Frontal cortex (tissue), 4 donors: ENCODE measurements at places on chromosomes 6 and 20. TPM values are rescaled to one million over a fixed set of nuclear protein-coding genes. Genes with fewer than 3 reads are reported as not detected.

Gene SLC17A4
- total RNA-seq = under 0.01 TPM

Gene TMC2
- total RNA-seq = 4.5 TPM

Gene RHAG
- 0.41 TPM for total RNA-seq

Gene DDX27
- total RNA-seq = 19.6 TPM

Gene PDE7B
- total RNA-seq = 16.3 TPM

Gene KIF25
- 0.41 TPM for total RNA-seq

Gene ZNF831
- under 0.01 TPM for total RNA-seq

Gene RIPOR3
- 0.41 TPM for total RNA-seq

Gene BCAS1
- total RNA-seq = 2.4 TPM

Gene VSX1
- not detected for total RNA-seq

Gene CDH26
- 0.41 TPM for total RNA-seq

Gene EDEM2
- 11.0 TPM for total RNA-seq

Gene FAM83B
- 0.41 TPM for total RNA-seq

Gene FHL5
- 0.41 TPM for total RNA-seq

Gene LYRM2
- 24.1 TPM for total RNA-seq

Gene THBD
- total RNA-seq = 1.2 TPM

Gene MYCT1
- total RNA-seq = 4.5 TPM

Gene BLCAP
- 98.6 TPM for total RNA-seq

Gene SPATS1
- 0.41 TPM for total RNA-seq
